ENCODE measurements at places on chromosomes 2 and 18.

DNA sequence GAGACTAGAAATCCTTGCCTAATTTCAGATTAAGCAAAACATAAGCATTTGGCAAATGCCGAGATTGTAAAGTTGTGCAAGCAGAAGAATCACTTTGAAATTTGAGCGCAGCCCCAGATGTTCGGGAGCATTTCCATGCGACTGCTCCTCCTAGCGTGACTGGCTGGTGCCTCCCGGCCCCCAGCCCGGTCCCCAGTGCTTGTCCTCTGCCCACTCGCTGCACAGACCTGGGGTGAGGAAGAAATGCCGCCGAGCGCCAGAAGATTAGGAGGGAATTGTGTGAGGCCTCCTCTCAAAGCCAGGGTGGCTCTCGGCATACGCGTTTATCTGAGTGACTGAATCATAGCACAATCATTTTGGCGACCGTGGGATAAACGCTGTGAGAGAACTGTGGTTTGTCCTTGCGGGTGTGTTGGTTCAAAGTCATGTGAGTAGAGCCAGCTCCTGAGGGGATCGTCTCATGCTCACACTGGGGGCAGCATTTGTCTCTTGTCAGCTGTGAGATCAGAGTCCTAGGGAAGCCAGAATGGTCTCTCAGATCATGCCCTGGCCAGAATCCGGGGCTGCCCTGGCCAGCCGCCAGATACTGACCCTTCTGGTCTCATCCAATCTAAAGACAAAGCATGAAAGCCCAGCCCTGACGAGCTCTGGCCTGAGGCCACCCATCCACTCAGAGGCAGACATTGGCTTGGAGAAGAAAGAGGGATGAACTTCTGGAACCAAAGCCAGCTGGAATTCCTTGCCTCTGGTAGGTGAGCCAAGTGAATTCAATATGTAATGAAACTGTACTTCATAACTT is 189.3 kb downstream of the SH3RF3 start:
- DNase-seq = no peak

DNA sequence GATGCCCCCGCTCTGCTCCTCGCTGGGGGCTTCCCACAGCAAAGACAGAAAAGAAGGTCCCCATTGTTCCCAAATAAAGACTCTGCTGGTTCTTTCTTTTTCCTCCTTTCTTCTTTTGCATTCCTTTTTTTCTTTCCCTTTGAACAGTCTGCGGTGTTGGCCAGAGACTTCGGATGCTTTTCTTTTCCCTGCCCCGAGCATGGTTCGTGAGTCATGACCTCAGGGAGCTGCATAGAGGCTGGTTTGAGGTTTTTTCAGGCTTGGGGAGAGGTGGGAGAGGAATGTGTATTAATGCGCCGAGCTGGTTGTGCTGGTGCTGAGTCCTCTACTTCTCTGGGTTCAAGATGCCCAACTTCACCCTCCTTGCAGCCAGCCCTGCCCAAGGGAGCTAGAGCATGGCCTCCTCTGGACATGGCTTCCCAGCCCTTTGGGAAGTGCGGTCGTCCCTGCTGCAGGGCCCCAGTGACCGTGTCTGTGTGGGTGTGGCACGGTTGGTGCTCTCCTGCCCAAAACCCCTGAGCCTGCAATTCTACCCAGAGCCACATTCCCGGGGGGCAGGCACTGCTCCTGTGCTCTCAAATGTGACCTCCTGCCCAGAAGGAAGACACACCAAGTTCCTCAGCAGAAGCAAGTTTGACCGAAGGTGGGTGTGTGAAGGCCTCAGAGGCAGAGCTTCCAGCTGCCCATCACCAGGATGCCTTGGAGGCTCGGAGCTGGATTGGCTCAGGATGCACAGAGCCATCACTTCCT is 9.0 kb upstream of the ARHGEF4 start:
- peak; percentile 8 for DNase-seq

- DNase-seq = no peak
Measured at GRCh38 chr2:6937582-6937981, 20.4 kb downstream of the RNF144A start.

- peak; percentile 60 for DNase-seq
Measured at GRCh38 chr18:45920367-45920766, 46.8 kb downstream of the EPG5 start.

GRCh38 chr18:79399275-79400081 is 3.7 kb downstream of the NFATC1 start:
- DNase-seq = peak; percentile 30

GRCh38 chr18:30440351-30440750 is 602.2 kb downstream of the DSC3 start:
- no peak for DNase-seq

DNA sequence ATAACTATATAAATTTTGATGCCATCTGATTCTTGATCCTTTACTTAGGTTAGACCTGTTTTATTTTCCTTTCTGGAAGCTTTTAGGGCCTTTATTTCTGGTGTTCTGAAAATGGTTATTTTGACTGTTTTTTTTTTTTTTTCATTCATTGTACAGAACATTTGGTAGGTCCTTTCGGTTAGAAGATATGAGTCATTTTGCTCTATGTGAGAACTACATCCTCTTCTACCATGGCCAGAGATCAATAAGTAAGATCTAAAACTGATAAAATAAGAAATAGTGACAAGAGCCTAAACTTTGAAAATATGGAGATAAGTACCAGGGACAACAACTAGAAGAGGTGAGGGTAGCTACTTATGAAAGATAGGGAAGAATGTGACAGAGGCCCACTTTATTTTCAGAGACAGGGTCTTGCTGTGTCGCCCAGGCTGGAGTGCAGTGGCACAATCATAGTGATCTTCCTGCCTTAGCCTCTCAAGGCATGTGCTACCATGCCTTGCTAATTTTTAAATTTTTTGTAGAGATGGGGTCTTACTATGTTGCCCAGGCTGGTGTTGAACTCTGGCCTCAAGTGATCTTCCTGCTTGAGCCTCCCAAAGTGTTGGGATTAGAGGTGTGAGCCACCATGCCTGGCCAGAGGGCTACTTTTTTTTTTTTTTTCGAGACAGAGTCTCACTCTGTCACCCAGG is 66.5 kb downstream of the EIF2AK3 start:
- DNase-seq = no peak

- DNase-seq = no peak
Measured at GRCh38 chr18:79460481-79461300, 65.0 kb downstream of the NFATC1 start.

- no peak for DNase-seq
Measured at GRCh38 chr2:188725746-188726360, 248.3 kb upstream of the COL3A1 start.
